Esophagus squamous epithelium (tissue), 5 donors: ENCODE measurements at places on chromosomes 16 and 17.

- DNase-seq = no peak
Observed at GRCh38 chr17:73710095-73710592, 65.9 kb upstream of the SDK2 start.

DNA sequence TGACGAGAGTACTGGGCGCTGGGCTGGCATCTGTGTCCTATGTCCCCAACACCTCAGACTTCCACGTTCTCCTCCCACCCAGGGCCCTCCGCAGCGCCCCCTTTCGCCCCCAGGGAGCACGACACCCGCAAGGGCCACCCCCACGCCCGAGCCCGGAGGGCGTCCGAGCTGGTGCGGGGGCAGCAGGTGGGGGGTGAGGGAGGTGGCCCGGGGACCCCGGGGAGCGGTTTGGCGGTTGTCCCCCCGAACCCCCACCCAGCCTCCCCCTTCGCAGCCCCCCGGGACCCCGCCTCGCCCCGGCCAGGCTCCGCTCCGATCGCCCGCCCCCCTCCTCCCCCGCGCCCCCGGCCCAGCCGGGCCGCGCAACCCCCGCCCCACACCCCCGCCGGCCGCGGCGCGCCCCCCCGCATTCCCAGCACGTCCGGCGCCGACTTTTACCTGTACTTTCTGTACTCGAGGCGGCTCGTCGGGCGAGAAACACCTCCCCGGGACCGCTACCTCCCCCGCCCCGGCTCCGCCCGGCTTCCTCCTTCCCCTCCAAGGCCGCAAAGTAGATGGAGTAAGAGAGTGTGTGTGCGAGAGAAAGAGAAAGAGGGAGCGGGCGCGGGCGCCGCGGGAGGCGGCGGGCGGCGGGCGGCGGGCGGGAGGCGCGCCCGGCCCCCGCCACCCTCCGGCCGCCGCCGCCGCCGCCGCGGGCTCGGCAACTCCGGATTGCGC lies 901 bp downstream of the CDYL2 start:
- DNase-seq = no peak

GRCh38 chr16:27482397-27483087 lies 67.2 kb downstream of the GTF3C1 start:
- DNase-seq = no peak

GRCh38 chr16:78570399-78571141 lies 471.1 kb downstream of the WWOX start:
- no peak for DNase-seq

DNA sequence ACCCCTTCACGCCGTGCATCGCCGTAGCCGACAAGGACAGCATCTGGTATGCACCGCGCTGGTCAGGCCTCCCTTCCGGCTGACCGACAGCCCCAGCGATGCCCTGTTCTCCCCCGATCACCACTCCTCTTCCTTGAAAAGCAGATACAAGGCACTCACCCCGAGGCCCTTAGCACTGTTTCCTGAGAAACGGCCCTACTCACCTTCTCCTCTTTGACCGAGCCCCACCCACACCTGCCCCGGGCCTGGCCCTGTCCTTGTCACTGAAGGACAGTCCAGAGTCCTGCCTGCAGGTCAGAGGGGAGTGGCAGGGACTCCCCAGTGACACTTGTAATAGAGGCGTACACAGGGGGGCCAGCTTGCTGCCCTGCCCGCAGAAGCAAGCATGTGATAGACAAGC lies 45.9 kb upstream of the CHMP6 start:
- no peak for DNase-seq
